PC-3 (cell line): ENCODE measurements at places on chromosomes 1 and 21. TPM values are rescaled to one million over a fixed set of nuclear protein-coding genes. Genes with fewer than 3 reads are reported as not detected.

DNA sequence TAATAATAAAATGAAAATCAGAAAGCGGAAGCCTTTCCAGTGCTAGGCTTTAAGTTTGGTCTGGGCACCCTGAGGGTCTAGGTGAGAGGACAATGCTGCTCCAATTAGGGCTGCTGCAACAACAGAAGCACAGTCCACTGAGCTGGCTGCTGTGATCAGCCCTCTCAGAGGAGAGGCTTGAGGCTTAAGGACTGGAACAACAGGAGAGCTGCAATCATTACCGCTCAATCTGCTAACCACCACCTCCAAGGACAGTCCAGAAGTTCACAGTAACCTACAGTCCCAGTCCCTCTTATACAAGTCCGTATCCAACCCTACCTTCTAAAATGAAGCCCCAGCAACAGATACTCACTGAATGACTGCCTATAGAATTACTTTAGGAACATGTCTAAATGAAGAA lies 62.1 kb downstream of the USP24 start:
- DNase-seq: no peak

Gene TEDDM1
- not detected in 2 replicates for total RNA-seq

Gene SYNC
- 6.6 and 10.0 TPM in 2 replicates for total RNA-seq

DNA sequence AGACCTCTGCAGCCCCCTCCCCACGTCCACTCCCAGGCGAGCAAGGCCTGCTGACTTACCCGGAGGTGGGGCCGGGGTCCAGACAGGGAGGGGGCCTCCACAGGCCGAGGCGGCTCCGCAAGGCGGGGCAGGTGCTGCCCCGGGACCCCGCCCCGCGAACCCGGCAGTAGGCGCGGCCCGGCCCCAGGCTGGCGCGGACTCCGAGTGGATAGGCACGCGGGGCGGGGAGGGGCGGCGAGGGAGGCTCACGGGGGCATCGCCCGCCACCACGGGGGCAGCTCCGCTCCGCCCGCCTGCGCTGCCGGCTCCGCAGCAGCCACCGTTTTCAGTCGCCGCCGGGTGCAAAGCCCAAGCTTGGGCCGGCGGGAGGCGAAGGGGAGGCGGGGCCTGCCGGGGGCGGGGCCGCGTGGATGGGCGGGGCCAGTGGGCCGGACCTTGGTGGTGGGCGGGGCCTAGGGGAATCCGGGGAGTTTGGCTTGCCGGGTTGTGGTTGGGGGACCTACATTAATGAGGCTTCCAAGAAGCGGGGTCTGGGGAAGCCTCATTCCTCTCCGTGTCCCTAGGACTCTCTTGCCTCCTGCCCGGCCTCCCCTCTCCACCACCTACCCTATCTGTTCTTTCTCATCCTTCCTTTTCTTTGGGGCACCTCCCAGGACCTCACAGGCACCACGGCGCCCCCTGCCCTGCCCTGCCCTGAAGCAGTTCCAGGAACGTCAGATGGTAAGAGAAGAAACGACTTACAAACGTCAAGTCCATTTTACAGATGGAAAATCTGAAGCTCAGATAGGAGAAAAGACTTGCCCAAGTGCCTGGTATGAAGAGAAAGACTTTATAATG lies at the start of gene RIMS3:
RIMS3 (minus strand) TSS at position 348 of the 837 bp plus-strand sequence. CDS start 23,757 bp downstream, outside the sequence.
- DNase-seq: peak; percentile 63

GRCh38 chr1:176450526-176450925 lies 12.4 kb upstream of the PAPPA2 start:
- peak; percentile 69 for DNase-seq

DNA sequence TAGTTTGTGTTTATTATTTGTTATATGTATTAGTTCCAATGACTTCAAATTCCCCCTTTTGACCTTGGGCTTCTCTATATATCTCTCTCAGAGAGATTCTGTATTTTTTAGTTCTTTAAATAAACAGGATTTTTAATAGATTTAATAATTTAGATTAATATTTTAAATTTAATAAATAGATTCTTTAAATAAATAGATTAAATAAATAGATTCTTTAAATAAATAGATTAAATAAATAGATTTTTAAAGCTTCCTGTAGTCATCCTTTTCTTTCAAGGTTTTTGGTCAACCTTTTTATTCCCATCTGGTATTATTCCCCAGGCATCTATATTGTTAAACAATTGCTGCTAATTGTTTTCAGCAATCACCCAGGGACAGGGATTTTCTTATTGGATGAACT lies 721.9 kb upstream of the ADAMTS5 start:
- DNase-seq: no peak
